Gastroesophageal sphincter (tissue), 4 donors: ENCODE measurements at places on chromosomes 2 and 18. TPM values are rescaled to one million over a fixed set of nuclear protein-coding genes. Genes with fewer than 3 reads are reported as not detected.

- ATAC-seq, result no peak
These were observed 9.5 kb downstream of the RTTN start for GRCh38 chr18:70195852-70196434.

GRCh38 chr2:179443180-179443579 is 178.5 kb upstream of the SESTD1 start:
- no peak for ATAC-seq

The LINC00305 gene
- total RNA-seq, result not detected

GRCh38 chr2:107602801-107603200 is 223.9 kb upstream of the RGPD4 start:
- ATAC-seq, result no peak

The UGT1A3 gene
- not detected for total RNA-seq

GRCh38 chr2:96727431-96727830 is 12.4 kb downstream of the LMAN2L start:
- no peak for ATAC-seq

The CDCA7 gene
- 1.5 TPM for total RNA-seq

DNA sequence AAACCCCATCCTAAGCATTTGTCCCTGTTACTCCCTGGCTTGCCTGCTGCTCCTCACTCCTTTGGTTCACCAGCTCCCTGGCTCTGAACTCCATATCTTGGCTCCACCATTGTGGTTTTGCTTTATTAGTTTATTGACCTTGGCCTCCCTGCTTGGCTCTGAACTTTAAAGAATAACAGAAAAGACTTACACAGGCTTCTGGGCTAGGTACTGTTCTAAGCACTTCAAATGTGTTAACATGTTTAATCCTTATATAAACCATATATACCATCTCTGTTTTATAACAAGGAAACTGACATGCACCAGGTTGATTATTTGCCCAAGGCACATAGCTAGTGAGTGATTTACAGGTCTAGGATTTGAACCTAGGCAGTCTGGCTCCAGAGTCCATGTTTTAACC is 149.7 kb upstream of the CAPN13 start:
- ATAC-seq, result no peak

The CNTNAP5 gene
- 3.2 TPM for total RNA-seq

DNA sequence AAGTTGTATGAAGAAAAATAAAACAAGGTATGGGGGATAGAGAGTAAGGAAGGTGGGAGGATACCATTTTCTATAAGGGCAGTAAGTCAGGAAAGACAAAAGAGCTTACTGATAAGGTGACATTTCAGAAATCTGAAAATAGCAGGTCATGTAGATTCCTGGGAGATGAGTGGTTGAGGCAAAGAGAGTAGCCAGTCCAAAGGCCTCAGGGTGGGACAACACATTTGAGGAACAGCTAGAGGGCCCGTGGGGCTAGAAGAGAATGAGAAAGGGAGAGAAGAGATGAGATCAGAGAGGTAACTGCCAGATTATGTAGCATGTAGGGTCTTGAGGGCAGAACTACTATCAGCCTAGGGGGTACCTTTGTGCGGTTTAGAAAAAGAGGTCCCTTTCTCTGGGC is 2.9 kb downstream of the CLHC1 start:
- no peak for ATAC-seq

- no peak for ATAC-seq
These were observed 54.5 kb downstream of the MFSD6 start for GRCh38 chr2:190462611-190463010.

- no peak for ATAC-seq
These were observed 233.7 kb upstream of the SPOPL start for GRCh38 chr2:138267902-138268254.

DNA sequence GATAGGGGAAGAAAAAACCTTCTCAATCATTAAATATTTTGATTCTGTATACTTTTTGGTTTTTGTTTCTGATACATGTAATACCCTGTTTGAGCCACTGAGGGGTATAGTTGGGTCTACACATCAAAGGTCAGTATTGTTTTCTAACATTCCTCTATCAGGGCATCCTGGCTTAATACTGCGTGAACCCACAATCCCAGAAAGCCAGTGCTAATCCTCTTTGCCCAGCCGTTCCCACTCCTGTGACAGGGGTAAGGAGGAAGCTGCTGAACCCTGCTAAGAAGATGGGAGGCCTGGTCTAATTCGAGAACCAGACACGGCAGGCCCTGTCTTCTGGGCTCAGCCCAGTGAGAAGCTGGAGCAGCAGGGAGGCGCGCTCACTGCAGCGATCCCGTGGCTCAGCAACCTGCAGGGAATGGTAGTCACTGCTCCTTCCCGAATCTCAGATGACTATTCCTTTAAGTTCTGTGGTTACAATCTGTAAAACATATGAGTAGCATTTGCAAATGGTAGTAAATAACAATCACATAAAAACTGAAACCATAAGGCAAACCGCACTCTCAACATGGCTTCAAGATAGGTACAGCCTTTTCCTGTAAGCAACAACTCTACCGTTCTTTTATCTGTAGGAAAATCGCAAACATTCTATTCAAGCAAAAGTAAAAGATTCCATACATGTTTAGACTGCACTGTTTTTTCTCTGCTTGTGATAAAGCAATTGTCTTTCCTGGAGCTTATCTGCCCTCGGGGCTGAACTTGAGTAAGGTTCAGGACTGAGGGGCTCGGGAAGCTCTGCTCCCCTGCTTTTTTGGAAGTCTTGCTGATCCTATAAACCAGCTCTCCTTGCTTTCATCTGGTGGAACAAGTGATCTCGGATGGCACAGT is 87.0 kb downstream of the EPB41L3 start:
- ATAC-seq, result peak; percentile 79

DNA sequence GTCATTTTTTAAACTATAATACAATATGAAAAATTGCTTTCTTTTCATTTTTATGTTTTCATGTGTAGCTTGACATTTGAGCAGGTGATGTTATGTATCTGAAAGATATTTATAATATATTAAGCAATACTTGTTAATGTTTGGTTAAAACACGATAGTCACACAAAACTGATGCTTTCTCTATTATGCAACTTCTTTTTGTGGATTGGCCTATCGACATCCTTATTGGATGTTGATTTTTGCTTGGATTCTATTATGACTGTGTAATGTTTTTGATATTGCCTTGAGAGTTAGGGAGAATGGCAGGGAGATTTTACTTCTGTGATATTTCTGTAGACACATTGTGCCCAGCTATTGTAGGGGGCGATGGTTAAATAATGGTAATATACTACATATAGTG is 128.0 kb downstream of the ZNF407 start:
- no peak for ATAC-seq

- no peak for ATAC-seq
These were observed 22.2 kb upstream of the FAHD2A start for GRCh38 chr2:95380280-95380679.

The TRABD2A gene
- total RNA-seq, result 2.0 TPM

The PUM2 gene
- 86.4 TPM for total RNA-seq

DNA sequence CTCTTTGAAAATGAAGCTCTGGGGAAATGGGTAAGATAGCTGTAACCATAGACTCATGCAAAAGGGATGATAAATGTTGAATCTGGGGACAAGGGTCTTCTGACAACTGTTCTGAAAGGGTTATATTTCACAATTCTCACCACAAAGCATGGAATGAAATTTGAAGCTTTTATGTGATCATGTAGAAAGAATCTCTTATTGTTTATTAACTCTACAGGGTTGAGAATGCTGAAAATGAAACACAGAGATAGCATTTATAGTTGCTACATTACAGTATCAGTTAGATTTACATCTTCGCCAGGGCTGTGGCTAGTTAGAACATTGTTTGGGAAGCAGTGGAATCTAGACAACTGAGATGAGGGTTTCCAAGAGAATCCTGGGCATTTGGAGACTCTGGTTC is 97.4 kb upstream of the LHCGR start:
- no peak for ATAC-seq

DNA sequence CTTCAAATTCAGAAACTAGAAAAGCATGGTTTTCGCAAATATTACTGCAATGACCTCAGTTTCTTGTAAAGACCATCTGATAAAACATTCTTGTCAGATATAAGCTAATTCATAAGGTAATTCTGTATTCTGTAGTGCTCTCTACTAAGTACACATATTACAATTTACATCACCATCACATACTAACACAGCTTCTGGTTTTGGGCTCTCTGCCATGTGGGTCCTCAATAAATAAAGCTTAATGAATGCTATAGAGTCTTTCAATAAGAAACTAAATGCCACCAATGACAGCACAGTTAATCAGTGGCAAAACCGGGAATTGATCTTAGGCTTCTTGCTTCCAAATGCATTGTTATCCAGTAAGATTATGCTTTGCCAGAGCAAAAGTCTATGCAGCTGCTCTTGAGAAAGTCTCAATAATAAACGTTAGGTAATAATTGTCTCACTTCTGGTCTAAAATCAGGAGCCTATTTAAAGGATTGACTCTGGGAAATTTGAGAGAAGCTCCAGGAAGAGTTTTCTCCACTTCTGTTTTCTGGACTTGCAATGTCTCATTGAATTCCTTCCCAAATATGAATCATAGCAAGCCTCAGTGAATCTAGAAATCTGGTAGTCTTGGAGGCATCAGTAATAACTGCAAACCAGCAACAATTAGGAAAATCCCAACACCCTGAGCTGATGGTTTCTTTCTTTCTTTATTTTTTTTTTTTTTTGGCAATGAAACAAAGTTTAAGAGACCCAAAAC is 67.9 kb upstream of the RAPGEF4 start:
- no peak for ATAC-seq

- no peak for ATAC-seq
These were observed 13.0 kb upstream of the SULT1C4 start for GRCh38 chr2:108364676-108365297.

- ATAC-seq, result no peak
These were observed 527.1 kb upstream of the NRXN1 start for GRCh38 chr2:51559026-51559425.

DNA sequence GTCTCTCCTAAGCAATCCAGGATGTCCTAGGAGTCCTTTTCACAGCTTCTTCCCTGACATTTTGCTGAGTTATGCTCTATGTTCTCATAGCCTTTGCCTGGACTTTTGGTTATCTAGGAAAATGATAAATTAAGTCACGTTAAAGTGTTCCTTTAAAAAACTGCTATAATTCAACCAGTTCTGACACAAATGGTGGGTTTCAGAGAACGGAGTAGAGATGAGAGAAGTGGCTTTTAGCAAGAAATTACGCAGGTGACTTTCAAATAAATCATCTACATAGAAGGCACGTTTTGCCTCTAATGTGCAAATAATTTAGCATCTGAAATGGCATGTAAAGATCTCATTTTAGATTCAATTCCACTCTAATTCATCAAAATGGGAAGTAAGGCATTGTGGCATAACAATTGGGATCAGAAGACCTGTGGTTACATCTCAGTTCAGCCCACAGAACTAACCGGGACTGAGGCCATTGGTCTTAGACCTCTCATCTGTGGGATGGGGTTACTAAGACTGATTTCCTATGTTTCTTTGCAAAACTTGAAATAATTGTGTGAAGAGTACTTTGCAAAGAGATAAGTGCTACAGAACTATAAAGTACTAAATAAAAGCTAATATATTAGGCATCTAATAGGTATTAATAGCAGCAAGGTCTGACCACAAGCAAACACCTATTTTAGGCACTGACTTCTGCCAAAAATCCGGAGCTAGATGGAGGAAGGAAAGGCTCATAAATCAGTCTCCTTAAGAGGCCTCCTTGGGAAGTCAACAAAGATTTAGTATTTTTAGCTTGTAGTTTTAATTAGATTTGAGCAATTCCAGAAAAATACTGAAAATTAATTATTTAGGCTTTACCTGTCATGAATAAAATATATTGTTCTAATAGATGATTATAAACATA is 211.4 kb downstream of the PIEZO2 start:
- no peak for ATAC-seq

The IL37 gene
- total RNA-seq, result not detected

DNA sequence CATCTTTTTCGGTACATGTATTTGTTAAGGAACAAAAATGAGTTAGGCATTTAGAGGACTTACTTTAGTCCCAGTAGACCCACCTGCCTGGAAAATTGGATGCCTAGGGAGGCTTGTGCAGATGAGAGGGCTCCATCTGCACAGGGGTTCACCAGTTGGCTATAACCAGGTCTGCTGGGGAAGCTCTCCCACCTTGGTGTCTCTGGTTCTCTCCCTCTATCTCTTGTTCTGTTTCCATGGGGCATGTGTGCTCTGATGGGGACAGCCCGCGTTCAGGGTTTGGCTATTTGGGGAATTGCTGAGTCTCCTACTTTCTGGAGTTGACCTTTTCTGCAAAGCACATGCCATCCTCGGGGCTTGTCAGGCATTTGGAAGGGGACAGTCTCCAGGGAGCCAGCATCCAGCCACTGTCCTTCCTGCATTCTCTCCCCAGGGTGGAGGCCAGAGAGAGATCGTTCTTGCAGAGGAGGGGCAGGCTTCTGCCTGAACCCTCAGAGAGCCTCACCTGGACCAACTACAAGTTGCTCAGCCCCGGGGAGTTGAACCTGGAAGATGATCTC is 157.3 kb downstream of the KLHL29 start:
- no peak for ATAC-seq

DNA sequence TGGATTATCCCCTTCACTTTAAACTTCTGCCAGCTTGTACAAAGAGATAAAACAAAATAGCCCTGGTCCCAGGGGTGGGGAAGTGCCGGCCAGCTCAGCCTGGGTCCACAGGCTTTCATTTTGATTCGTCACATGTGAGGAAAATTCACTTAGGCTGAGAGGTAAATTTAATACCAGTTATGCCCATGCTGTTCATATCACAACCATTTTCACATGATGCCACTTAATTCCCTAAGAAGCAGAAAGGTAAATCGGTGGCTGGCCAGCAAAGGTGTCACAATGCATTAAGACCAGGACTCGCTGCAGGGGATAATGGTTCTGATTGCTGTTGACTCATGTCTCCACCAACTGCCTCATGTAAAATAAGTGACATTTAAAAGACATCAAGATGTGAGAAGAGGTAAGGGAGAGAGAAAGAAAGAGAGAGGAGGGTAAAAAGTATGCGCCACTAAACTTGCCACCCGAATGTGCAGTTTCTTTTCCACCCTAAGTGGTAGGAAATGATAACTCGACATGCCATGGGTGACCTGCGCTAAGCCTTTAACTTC is 261.0 kb upstream of the SIX3 start:
- ATAC-seq, result no peak

GRCh38 chr2:160534996-160535395 is 41.4 kb upstream of the RBMS1 start:
- ATAC-seq, result no peak

The NEU4 gene
- total RNA-seq, result 2.0 TPM

The PFN4 gene
- total RNA-seq, result not detected

The SERPINB4 gene
- not detected for total RNA-seq

DNA sequence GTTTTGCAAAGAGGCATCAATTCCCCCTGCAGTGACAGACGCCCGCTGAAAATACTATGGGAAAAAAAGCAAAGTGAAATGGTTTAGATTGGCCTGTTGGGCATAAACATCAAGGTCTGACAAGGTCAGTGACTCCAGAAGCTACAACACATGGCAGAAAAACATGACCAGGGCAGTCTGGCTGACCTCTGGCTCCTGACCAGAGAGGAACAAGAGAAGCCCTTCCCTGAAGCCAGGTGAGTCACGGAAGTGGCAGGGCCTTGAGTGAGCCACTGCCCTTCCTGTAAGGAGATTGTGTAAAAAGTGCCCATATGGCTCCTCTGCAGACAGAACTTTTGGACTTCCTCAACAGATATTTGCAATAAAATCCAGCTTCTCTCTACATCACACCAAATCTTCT is 72.0 kb downstream of the DNER start:
- ATAC-seq, result no peak

The ATOH8 gene
- 79.5 TPM for total RNA-seq
